ENCODE measurements at places on chromosomes 1 and 21.
A peak's percentile ranks its signal among the peaks of the same experiment; 100 is the strongest.

- DNase-seq = no peak
Measured at GRCh38 chr1:7993593-7994479, 32.3 kb downstream of the ERRFI1 start.

- DNase-seq = no peak
Measured at GRCh38 chr1:15950302-15950701, 25.6 kb downstream of the ZBTB17 start.

DNA sequence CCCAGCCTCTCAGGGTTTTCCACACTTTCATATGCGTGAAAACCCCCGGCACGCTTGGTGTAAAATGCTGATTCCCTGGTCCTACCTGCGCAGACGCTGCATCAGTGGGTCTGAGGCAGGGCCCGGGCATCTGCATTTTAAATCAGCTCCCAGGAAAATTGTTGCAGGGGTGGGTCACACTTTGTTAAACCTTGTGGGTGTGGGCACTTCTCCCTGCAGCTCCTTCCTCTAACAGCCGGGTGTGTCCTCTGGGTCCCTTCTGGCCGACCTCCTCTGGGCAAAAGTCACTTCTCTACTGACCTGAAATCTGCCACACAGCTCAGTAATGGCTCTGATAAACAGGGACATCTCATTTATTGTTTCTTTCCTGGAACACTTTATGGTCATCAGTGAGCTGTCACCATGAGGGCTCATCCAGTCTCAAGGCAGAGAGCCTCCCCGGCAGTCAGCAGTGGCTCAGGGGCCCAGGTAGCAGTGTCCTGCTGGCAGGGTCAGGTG, 52.8 kb upstream of the TMPRSS2 start:
- no peak for DNase-seq

- no peak for DNase-seq
Measured at GRCh38 chr1:201191653-201192260, 1.1 kb downstream of the IGFN1 start.

DNA sequence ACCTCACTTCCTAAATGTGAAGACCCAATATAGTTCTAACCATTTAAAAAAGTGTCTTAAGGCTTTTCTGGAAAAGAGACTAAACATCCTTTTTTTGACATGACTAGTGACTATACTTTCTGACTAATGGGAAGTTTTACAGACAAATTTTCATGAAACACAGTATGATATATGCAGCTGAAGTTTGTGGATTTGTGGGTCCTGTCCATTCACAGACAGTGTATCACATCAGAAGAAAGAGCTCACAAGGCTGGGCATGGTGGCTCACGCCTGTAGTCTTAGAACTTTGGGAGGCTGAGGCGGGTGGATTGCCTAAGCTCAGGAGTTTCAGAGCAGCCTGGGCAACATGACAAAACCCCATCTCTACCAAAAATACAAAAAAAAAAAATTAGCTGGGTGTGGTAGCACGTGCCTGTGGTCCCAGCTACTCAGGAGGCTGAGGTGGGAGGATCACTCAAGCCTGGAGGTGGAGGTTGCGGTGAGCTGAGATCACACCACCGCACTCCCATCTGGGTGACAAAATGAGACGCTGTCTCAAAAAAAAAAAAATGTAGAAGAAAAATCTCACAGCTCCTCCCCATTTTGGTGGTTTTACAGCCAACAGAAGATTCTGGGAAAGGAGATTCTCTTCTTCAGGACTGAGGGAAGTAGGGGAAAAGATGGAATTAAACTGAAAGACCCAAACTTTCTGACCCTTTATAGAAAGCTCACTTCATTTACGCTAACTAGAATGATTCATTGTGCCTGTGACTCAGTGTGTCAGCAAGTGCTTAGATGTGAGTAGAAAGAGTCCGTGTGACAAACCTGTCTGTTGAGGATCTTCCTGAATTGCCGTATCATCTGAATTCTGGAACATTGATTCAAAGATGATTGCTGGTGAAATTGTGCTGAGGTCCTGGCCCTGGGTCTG, 15.2 kb upstream of the YRDC start:
- no peak for DNase-seq

DNA sequence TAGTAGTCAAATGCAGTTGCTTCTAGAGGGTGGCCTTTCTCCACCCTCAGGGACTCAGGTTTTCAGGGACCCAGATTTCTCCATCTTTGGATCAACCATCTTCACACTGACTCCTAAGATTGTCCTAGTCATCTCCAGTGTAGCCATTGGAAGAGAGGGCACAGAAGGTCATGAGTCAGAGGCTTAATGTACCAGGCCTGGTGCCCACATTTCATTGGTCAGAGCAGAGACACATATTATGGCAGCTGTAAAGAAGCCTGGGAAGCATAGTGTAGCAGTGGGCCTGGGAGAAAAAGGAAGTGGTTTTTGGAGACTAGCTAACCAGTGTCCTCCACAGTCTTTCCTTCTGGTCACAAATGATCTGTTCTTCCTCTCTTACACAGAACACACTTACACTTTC, 122.5 kb downstream of the GIPC2 start:
- DNase-seq = no peak

DNA sequence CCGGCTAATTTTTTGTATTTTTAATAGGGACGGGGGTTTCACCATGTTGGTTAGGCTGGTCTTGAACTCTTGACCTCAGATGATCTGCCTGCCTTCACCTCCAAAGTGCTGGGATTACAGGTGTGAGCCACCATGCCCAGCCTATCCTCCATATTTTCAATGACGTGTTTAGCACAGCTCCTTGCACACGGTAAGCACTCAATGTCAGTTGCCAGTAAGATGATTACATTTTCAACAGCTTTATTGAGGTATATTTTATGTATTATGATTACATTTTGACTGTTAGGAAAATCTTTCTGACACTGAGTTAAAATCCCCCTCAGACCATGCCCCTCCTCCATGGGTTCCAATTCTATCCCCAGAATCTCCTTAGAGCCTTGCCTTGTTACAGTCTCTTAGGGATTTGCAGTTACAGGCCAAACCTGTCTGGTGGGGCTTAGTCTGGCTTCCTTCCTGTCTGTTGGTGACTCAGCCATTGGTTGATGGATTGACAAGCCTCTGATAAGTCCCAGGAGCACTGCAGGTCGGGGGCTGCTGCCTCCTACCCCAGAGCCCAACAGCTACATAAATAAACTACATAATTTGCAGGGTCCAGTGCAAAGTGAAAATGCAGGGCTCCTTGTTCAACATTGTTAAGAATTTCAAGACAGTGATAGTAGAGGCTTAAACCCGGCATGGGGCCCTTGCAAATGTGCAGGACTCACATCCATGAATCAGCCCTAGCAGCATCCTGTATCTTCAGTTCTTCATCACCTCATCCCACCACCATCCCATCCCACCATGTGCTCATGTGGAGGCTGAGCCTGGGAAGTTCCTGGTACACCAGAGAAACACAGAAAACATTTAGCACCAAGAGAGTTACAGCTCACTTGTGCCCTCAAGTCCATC, 23.4 kb downstream of the COA7 start:
- DNase-seq = no peak

DNA sequence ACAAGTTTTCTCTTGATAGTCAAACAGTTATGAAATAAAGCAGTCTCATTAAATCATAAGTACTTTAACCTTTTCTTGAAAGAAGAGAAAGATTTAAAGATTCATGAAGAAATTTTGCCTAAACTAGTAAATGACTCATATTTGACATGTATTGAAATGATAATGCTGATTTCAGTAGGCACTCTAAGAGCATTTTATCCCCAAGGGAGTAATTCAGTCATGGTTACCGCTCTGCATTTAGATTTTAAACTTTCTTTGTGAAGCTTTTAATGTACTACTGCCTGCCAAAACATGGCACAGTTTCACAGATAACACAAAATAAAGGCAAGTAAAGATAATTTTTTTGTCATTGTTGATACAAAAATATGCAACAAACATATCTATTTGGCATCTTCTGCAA, 6.8 kb downstream of the USH2A start:
- DNase-seq = no peak

DNA sequence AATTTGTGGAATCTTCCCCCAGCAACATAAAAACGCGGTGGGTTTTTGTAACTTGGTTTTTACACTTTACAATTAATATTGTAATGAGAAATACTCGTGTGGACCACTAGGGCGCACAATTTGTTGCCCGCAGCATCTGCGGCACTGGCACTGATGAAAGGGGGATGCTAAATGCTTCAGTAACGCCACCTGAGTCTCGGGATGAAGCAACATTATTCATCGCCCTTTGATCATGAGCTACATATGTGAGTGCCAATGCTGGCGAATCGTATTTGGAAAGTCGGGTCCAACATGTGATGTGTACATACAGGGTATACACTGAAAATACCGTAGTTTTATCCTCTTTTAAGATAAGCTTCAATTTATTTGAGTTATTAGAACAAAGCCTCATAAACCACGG, 34.2 kb upstream of the COX20 start:
- no peak for DNase-seq

- no peak for DNase-seq
Measured at GRCh38 chr1:158095737-158096335, 84.9 kb upstream of the CD1D start.

DNA sequence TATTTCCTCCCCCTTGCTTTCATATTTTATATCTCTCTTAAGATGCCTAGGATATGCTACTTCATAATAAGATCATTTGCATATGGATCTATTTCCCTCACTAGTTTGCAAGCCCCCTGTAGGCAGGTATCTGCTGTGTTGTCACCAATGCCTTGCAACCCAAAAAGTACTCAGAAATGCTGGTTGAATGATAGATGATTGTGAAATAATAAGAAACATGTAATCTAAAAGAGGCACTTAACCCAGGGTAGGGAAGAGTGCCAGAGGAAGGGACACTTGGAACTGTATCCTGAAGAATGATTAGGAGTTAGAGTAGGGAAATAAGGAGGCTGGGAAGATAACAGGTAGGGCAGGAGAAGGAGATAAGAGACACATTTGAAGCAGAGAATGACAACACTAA, 12.3 kb downstream of the ATPAF1 start:
- DNase-seq = no peak

GRCh38 chr21:31182231-31183140, 144.2 kb upstream of the KRTAP19-8 start:
- DNase-seq = no peak

DNA sequence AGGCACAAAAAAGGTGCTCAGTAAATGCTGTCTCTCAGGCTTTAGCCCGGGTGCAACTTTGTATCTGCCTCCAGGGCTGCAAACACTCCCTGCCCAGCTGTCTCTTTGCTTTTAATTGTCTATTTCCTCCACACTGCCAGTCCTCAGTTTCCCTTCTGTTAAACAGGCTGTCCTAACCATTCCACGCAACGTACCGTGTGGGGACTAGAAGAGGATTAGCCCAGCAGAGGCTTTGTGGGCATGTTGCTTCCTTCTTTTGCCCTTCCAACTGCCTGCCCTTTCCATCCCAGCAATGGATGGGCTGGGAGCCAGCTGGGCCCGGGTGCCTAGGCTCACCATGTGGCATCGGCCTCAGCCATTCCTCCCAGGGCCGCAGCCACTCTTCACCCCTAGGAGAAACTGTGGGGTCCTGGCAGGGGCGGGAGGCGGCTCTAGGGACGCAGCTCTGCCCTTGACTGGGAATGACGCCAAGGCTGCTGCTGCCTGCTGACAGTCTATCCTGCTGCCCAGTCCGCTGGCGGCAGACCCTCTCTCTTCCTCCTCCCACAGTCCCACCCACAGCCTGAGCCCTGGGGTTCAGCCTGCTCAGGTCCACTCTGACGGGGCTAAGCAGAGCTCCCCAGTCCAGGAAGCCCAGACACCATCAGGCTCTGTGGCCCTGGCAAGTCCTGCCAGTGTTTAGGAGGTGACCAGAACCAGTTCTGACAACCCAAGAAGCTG, 40.6 kb upstream of the LRP8 start:
- no peak for DNase-seq

GRCh38 chr1:226109829-226110248, 47.3 kb downstream of the H3-3A start:
- peak; percentile 92 for DNase-seq

DNA sequence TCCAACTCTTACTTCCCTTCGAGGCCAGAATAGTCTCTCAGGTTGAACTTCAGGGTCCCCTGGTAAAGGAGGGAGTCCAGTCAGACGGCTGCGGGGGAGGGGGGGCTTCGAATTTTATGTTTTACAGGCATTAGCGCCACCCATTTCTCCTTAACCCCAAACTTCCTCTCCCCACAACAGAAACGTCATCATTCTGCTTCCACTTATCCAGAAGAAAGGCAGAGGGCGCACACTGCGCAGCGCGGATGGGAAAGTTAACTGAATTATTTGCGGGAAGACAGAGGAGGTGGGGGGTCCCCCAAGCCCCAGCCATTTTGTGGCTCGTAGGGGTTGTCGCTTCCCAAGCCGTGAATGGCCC, 529 bp upstream of the PRMT2 start:
- peak; percentile 94 for DNase-seq

DNA sequence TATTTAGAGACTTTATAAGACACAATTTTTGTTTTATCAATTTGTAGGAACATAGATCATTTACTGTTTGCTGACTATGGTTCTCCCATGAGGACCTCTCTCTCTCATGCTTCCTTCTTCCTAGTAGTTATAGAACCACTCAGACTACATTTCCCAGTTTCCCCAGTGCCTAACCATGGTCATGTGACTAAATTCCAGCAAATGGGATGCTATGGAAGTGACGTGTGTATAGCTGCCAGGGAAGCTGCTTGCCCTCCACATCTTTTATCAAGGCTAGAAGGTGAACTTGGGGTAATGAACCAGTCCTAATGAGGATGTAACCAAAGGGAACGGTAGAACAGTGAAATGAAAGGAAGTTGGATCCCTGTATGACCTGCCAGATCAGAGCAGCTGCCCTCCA, 184.0 kb downstream of the MIS18A start:
- no peak for DNase-seq

Measured in right hindlimb (tissue), 1 donor.